ENCODE measurements at places on chromosomes 3 and 15.

DNA sequence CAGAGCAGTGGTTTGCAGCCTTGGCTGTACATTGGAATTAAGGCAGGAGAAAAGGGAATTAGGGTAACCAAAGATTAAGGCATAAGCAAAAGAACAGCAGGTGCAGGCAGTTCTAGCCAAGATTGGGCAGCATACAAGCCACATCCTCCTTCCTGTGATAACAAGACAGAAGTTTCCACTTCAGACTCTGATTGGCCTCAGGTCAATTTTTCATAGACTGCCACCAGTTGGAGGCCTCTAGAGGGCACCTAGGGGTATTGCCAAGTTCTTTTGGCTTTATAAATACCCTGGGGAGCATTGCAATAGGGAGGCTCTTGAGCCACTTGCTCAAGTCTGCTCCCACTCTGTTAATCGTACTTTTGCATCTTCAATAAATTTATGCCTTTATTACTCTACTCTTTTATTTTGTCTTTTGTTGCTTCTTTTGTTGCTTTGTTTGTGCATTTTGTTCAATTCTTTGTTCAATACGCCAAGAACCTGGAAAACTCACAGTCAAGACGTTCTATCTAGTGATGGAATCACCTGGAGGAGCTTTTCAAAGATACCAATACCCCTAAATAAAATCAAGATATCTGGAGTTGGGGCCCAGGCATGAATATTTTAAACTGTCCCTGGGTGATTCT is 32.2 kb upstream of the FMN1 start:
- peak; percentile 50 for DNase-seq

GRCh38 chr3:106528932-106529331 is 660.1 kb upstream of the CBLB start:
- DNase-seq: no peak

GRCh38 chr3:16011376-16011775 is 163.1 kb upstream of the GALNT15 start:
- no peak for DNase-seq

- no peak for DNase-seq
Observed at GRCh38 chr3:21447476-21448151, 303.4 kb downstream of the ZNF385D start.

GRCh38 chr3:12773710-12774086 is 14.6 kb upstream of the TMEM40 start:
- DNase-seq: no peak
